Spinal cord (tissue), 10 donors: ENCODE measurements at places on chromosomes 3 and 15.

- no peaks in the 10 kb centered on the region for H3K36me3 ChIP-seq
- DNase-seq, result peak; percentile 63
- peak within 1 kb of the TSS; percentile 98 for H3K4me3 ChIP-seq
Observed at GRCh38 chr3:58008141-58009025, at the start of gene FLNB. FLNB (plus strand) TSS chr3:58008422; CDS start chr3:58008565, 143 bp downstream.

- H3K4me3 ChIP-seq, result no peak overlapping the region
- H3K27ac ChIP-seq, result no peak overlapping the region
- no peaks in the 10 kb centered on the region for H3K4me1 ChIP-seq
Observed at GRCh38 chr3:168134931-168135330, 39.2 kb upstream of the GOLIM4 start.

- no peaks in the 10 kb centered on the region for H3K27me3 ChIP-seq
- H3K27ac ChIP-seq, result no peak overlapping the region
- no peaks in the 10 kb centered on the region for H3K4me1 ChIP-seq
- no peaks in the 10 kb centered on the region for H3K36me3 ChIP-seq
- H3K4me3 ChIP-seq, result no peak overlapping the region
- no peak for DNase-seq
Observed at GRCh38 chr3:74559261-74559660, 55.2 kb downstream of the CNTN3 start.

- peak overlapping the region; percentile 7 for H3K4me3 ChIP-seq
- no peak overlapping the region for H3K27ac ChIP-seq
- H3K4me1 ChIP-seq, result peaks cover 2% of the 10 kb centered on the region
- H3K27me3 ChIP-seq, result peaks cover 7% of the 10 kb centered on the region
- no peaks in the 10 kb centered on the region for H3K36me3 ChIP-seq
- no peak for DNase-seq
Observed at GRCh38 chr3:152839511-152839910, 4.6 kb downstream of the P2RY1 start.

DNA sequence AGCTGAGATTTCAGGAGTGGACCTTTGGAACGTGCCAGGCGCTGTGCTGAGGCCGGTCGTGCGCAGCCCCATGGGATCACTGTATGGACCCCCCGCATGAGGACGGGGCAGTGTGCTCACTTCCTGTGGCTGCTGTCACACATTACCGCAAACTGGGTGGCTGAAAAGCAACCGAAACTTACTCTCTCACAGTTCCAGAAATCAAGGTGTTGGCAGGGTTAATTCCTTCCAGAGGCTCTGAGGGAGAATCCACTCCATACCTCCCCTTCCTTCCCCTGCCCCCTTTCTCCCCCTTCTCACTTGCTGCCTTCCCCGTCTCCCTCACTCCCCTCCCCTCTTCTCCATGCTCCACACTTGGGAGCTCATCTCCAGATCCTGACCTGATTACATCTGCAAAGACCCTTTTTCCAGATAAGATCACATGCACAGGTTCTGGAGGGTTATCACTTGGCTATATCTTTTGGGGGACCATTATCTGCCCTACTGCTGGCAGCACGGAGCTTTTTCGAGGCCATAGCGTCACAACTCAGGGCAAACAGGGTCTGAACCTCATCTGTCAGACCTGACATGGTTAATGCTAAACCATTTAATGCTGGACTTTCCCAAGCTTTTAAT lies 41.2 kb downstream of the KLF13 start:
- H3K27ac ChIP-seq, result no peak overlapping the region
- H3K4me3 ChIP-seq, result no peak overlapping the region
- peaks cover 41% of the 10 kb centered on the region for H3K4me1 ChIP-seq
- no peak for DNase-seq
- no peaks in the 10 kb centered on the region for H3K27me3 ChIP-seq
- H3K36me3 ChIP-seq, result peaks cover 18% of the 10 kb centered on the region

DNA sequence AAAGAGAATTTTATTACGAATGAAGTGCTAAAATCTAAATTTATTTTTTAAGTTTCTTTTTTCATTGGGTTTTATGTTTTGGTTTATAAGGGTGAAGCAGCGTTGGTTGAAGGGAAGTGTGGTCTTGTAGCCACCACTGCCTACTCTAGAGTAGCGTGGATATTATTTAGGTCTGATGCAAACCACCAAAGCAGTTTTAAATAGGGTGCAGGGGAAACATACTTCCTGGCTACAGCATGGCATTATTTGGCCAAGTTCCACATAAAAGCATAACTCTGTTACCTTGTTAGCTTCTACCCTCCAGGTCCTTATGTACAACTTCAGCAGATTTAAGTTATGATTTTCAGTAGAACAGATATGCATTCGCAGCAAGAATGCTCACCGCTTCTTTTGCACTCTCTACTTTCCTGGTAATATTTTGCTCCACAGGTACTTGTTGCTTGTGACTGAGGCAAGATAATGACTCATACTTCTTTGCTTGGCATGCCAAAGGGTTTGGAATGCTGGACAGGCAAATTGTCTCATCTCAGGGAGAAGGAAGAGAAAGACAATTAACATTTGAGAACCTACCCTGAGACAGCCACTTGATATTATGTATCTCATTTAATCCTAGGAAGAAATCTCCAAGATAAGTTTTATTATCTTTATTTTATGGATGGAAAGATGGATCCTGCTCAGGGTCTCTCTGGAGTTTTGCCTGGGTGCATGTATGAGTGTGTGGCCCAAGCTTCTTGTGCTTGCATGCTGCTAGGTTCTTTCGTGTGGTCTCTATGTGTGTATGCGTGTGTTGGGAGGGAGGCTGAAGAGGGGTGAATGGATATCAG lies 5.4 kb downstream of the TGFBR2 start:
- H3K4me1 ChIP-seq, result peaks cover 5% of the 10 kb centered on the region
- DNase-seq, result no peak
- peak overlapping the region; percentile 43 for H3K27ac ChIP-seq
- peak overlapping the region; percentile 40 for H3K4me3 ChIP-seq

GRCh38 chr3:154625756-154626155 lies 195.8 kb upstream of the GPR149 start:
- no peaks in the 10 kb centered on the region for H3K4me1 ChIP-seq
- no peak for DNase-seq
- no peaks in the 10 kb centered on the region for H3K36me3 ChIP-seq
- H3K27ac ChIP-seq, result no peak overlapping the region
- no peak overlapping the region for H3K4me3 ChIP-seq

DNA sequence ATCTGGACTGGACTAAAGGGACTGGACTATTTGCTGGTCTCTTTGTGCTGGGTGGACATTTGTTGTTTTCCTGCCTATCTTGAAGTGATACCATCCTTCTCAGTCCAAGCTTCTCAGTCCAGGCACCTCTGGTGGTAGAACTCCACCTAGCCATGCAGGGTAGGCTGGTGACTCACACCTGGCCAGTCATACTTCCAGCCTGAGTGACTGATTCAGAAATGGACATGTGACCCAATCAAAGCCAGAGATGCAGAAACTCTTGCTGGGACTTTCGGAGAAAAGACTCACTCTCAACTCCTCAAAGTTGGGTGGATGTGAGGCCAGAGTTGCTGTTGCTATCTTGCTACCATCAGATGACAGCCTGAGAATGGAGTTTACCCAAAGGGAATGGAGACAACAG lies 5.6 kb upstream of the ASB14 start:
- H3K36me3 ChIP-seq, result no peaks in the 10 kb centered on the region
- no peak overlapping the region for H3K4me3 ChIP-seq
- DNase-seq, result no peak
- H3K27ac ChIP-seq, result no peak overlapping the region
- H3K4me1 ChIP-seq, result no peaks in the 10 kb centered on the region

- no peak for DNase-seq
- H3K36me3 ChIP-seq, result no peaks in the 10 kb centered on the region
- no peaks in the 10 kb centered on the region for H3K27me3 ChIP-seq
Observed at GRCh38 chr15:80989081-80989517, 520 bp downstream of the MESD start.

DNA sequence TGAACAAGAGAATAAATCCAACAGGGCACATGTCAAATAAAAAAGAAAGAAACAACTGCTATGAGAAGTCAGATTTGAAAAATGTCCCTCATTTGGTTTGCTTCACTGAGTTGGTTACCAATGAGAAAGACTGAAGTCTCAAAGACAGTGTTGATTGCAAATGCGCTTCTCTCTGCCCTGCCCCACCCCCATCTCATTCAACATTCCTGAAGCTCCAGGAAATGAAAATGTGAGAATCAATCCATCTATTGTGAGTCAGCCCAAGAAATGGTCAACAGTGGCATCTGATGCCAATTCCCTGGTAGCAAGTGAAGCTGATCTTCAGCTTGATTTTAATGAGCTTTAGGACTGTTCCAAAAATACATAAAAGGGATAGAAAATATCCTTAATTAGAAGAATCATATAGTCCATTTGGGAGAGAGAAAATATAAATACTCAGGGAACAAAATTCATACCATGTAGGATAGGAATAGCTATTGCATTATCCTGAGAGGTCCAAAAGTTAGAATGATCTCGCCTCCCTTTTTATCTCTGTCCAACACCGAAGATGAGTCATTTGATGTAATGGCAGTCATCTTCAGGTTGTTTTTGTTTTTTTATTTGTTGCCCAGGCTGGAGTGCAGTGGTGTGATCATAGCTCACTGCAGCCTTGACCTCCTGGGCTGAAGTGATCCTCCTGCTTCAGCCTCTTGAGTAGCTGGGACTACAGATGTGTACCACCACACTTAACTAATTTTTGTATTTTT lies 200.3 kb upstream of the UMPS start:
- no peaks in the 10 kb centered on the region for H3K4me1 ChIP-seq
- no peaks in the 10 kb centered on the region for H3K36me3 ChIP-seq
- peak; percentile 35 for DNase-seq
- no peak overlapping the region for H3K27ac ChIP-seq

- H3K27ac ChIP-seq, result no peak overlapping the region
- no peak overlapping the region for H3K4me3 ChIP-seq
- no peak for DNase-seq
- H3K4me1 ChIP-seq, result no peaks in the 10 kb centered on the region
Observed at GRCh38 chr3:191217301-191217700, 18.3 kb downstream of the OSTN start.

GRCh38 chr3:156643729-156644389 lies 30.5 kb upstream of the TIPARP start:
- peak overlapping the region; percentile 6 for H3K27ac ChIP-seq
- peak overlapping the region; percentile 1 for H3K4me3 ChIP-seq
- no peaks in the 10 kb centered on the region for H3K27me3 ChIP-seq
- H3K4me1 ChIP-seq, result peaks cover 10% of the 10 kb centered on the region

DNA sequence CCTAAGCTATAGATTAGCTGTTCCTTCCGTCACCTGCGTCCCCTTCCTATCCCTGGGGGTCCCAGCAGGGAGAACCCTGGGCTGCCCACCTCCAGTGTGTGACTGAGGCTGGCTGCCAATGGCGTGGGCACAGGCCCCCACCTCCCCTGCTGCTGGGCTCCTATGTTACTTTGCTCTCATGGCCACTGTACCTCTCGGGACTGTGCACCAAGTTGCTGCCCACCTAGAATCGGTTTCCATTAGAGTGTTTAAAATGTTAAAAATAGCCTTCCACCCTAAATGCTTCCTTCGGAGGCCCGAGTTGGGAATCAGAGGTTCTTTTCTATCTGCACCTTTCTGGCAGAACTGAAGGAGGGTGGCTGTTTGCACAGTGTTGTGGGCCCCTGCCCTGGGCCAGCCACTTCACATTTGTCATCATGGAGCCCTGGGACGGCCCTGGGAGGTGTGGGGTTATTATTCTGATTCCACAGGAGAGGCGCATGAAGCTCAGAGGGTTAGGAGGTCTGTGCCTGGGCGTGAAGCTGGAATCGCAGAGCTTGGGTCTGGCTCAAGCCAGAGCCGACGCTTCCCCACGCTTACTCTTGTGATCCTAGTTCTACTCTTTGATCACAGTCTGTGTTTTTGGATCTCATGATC lies 29.1 kb downstream of the IRAK2 start:
- peak overlapping the region; percentile 3 for H3K27ac ChIP-seq
- no peak for DNase-seq
- no peaks in the 10 kb centered on the region for H3K27me3 ChIP-seq
- peaks cover 3% of the 10 kb centered on the region for H3K36me3 ChIP-seq
- H3K4me1 ChIP-seq, result peaks cover 20% of the 10 kb centered on the region

GRCh38 chr3:143895805-143896204 lies 47.5 kb upstream of the SLC9A9 start:
- no peaks in the 10 kb centered on the region for H3K27me3 ChIP-seq
- H3K4me1 ChIP-seq, result no peaks in the 10 kb centered on the region
- no peak overlapping the region for H3K4me3 ChIP-seq
- peak; percentile 28 for DNase-seq

DNA sequence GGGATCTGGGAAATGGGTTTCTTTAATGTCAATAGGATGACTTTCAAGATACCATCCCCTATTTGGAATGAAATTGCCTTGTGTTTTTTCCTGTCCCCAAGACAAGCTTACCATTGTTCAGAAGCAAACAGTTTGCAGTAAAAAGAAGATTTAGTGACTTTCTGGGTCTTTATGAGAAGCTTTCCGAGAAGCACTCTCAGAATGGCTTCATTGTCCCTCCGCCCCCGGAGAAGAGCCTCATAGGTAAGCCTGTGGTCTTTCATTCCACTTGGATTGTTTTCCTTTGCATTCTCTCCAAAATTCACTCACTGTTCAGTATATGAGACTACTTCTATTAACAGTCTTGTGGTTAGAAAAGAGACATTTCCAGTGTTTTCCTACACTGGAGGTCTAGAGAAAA lies 25.6 kb upstream of the SNX22 start:
- peaks cover 11% of the 10 kb centered on the region for H3K4me1 ChIP-seq
- H3K36me3 ChIP-seq, result peaks cover 41% of the 10 kb centered on the region
- no peak for DNase-seq

- no peaks in the 10 kb centered on the region for H3K36me3 ChIP-seq
- no peak overlapping the region for H3K27ac ChIP-seq
- no peak overlapping the region for H3K4me3 ChIP-seq
- H3K27me3 ChIP-seq, result no peaks in the 10 kb centered on the region
- no peaks in the 10 kb centered on the region for H3K4me1 ChIP-seq
Observed at GRCh38 chr15:35630532-35630931, 84.6 kb upstream of the DPH6 start.

- no peaks in the 10 kb centered on the region for H3K27me3 ChIP-seq
- no peaks in the 10 kb centered on the region for H3K36me3 ChIP-seq
- H3K4me1 ChIP-seq, result peaks cover 15% of the 10 kb centered on the region
- no peak for DNase-seq
Observed at GRCh38 chr3:15647611-15648167, 46.1 kb downstream of the BTD start.

DNA sequence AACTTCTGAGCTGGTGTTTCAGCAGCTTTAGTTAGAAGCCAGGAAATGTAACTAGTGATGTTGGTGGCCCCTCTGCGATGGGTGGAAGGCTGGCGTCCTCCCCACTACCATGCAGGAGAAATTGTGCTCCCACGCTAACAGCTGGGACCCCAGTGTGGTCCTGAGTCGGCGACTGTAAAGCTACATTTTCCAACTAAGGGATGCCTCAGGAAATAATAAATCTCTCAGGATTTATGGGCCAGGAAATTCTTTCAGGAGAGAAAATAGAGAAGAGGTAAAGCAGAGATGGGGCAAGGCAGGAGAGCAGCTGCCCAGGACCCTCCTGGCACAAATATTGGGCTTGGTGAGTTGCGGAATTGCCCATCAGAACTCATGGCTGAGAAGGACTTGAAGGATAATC lies 186.9 kb downstream of the OPA1 start:
- no peak overlapping the region for H3K4me3 ChIP-seq
- no peak for DNase-seq
- no peak overlapping the region for H3K27ac ChIP-seq
- H3K36me3 ChIP-seq, result no peaks in the 10 kb centered on the region
